ENCODE measurements at places on chromosomes 2 and 18.

DNA sequence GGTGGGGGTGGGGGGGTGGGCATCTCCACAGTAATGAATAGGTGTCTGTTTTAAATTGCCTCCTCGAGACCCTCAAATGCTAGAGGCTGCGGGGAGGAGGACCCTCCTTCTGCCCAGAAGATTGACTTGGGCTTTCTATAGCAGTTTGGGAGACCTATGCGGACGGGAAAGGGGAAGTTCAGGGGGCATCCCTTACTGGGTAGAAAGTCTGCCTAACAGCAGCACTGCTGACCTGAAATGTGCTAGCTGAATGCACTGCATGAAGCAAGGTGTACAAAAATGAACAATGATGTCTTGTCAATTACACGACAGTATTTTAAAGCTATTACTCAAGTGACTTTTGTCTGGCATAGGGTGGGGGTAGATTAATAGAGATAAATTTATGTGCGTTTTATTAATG is 2.5 kb downstream of the DCC start:
- no peak for DNase-seq

DNA sequence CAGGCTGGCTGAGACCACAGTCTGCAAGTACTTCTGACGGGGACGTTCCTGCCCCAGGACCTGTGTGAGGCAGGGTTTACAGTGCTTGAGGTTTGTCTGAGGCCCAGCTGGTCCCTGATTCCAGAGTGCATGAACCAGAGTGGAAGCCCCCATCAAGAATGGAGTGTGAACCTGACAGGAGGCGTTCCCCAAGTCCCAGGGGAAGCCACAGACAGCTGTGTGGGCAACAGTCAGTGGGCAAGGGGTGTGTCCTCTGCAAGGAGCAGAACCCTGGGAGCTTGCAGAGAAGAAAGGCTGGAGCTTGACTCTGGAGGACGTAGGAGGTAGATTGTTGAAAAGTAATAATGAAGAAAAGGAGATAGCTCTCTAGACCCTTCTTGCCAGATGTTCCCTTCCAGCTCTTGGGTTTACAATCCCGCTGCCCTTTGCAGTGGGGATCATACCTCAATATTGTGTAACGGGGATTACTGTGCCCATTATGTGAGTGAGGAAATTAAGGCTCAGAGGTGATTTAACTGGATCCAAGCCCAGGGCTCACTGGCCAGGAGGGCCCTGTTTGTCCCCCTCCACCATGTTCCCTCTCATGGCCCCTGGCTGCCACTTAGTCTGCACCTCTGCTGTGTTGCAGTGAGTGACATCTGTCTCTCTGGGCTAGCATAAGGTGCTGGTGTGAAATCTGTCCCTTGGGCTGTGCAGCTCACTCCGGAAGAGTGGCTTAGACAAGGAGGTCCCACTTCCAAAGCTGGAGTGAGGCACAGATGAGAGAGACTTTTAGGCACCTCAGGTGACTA is 6.2 kb downstream of the DBI start:
- DNase-seq, result no peak

DNA sequence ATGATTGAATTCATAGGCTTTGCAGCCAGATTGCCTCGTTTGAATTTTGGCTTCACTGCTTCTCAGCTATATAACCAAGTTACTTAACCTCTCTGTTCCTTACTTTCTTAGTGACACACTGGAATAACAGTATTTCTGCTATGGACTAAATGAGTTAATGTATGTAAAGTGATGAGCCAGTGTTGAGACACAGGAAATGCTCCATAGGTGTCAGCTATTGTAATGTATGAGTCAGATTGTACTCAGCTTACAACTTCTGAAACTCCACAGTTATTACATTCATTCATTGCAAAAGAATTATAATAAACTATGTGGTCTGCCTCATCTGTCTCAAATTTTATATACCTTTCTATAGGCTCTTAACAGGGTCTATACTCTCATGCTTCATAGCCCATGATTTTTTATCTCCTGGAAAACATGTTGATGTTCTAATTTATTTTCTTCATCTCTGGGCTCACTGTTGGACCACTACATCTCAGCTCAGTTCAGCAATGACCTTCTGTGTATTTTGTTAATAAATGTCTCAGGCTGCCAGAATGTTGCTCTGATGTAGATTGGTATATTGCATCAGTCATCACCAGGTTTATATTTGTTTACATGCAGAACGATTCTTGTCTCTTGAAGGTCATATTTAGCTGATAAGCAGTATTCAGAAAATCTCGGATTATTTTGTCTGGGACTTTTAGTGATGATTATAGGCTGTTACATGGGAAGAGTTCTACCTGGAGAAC is 76.2 kb downstream of the MAP3K20 start:
- peak; percentile 96 for DNase-seq

DNA sequence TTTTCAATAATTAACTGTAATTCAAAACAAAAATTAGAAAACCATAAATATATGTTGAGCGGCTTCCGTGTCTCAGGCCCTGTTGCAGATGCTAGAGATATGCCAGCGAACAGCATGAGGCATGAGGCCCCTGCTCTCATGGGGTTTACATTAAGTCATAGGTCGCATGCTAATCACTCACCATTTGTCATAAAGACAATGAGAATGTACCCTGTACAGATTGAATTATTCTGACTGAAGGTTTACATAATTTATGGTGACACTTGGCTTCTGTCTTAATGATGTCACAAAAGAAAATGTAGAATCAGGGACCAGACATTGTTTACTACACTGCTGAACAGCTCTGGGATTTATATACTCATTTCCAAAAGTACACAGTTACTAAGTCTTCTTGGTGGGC is 5.9 kb upstream of the VAPA start:
- DNase-seq, result no peak

DNA sequence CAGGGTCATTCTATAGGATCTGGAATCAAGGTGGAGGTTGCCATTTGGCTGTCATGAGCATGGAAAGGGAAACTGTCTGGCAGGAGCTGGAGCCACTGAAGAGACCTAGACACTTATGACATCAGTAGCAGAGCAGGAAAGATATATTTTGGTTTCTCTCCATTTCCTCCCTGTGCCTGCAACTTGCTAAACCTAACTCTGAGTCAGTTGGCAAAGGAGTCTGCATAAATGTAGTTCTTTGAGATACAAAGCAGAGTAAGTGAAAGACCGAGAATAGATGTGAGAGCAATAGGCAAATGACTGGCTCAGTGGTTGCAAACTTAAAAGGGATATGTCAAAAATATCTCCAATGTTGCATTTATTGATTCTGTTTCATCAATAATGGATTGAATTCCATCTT is 757.7 kb downstream of the KCNJ3 start:
- no peak for DNase-seq

GRCh38 chr18:70907673-70908072 is 618.8 kb downstream of the SOCS6 start:
- DNase-seq, result no peak

- DNase-seq, result no peak
Observed at GRCh38 chr2:215604606-215605005, 168.7 kb upstream of the FN1 start.

- no peak for DNase-seq
Observed at GRCh38 chr2:65724752-65725151, 292.4 kb upstream of the SPRED2 start.

Data from ELR (cell line).